ENCODE measurements at places on chromosomes 3 and 15.

DNA sequence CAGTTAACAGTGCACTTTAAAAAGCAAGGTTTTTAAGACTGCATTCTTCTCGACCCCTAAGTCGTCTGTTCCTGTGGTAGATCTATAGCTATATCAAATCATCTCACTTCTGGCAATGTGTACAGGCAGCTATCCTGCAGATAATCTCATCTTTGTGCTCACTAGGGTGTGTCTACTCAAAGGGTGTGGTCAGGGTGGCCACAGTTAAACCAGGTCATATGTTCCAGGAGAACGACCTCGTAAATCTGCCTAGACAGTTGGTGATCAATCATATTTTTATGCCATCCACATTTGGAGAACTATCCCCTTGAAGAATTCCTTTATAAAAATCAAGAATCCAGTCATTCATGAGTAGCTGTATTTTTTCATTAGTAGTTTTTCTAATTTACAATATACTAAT, 3.0 kb downstream of the VEPH1 start:
- peaks cover 10% of the 10 kb centered on the region for H3K4me1 ChIP-seq
- H3K36me3 ChIP-seq, result no peaks in the 10 kb centered on the region
- no peaks in the 10 kb centered on the region for H3K27me3 ChIP-seq
- no peak overlapping the region for H3K27ac ChIP-seq

DNA sequence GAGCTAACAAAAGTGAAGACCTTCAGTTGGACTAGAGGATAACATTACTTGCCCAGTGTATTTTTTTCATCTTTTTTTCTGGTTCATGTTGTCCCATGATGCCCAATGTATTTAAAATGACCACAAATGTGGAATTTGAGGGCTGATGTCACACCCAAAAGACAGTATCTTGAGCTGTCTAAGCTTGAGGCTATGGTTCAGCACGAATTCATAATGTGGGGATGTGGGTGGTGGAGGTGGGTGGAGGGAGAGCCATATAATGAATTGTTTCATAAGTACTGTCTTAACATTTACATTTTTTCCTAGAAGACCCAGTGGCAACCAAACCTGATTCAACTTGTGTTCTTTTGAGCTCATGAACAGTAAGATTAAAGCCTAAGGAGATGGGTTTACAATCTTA, 37.5 kb downstream of the CHAC1 start:
- no peak overlapping the region for H3K27ac ChIP-seq
- no peak for DNase-seq
- H3K27me3 ChIP-seq, result no peaks in the 10 kb centered on the region
- peaks cover 28% of the 10 kb centered on the region for H3K36me3 ChIP-seq
- no peaks in the 10 kb centered on the region for H3K4me1 ChIP-seq

- no peak overlapping the region for H3K4me3 ChIP-seq
- no peak for DNase-seq
- peaks cover 7% of the 10 kb centered on the region for H3K4me1 ChIP-seq
- H3K27ac ChIP-seq, result no peak overlapping the region
- H3K36me3 ChIP-seq, result no peaks in the 10 kb centered on the region
These were observed 127.3 kb downstream of the IGF1R start for GRCh38 chr15:98775498-98776230.

DNA sequence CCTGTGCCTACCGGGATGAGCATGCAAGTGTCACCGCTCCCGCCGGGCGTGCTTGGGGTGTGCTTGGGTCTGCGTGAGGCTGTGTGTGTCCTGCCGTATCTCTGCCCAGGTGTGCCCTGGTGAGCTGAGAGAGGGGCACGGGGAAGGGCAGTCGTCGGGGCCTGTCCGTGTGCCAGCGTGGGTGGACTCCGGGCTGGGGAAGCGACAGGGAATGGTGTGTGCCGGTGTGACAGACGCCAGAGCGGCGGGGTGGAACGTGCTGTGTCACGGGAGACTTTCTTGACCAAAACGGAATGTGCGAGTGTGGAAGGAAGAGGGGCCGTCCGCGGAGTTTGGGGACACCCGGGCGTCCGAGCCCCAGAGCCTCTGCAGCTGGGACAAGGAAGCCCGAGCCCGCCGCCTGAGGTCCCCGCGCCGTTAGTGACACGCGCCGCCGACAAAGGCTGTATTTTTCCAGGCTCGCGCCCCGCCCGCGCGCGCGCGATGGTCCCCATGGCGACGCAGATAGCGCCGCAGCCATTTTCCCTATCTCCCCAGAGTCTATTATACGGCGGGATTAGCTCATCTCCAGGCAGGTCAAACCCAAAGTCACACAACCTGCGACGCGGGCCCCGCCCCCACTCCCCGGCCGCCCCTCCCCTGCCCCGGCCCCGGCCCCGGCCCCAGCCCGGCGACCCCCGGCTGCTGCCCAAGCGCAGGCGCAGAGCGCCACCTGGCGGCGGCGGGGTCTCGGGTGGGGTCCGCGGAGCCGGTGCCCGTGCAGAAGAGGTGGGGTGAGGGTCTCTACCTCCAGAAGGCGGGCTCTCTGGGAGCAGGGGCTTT, 4.5 kb upstream of the GATA2 start:
- H3K27ac ChIP-seq, result peak overlapping the region; percentile 97
- H3K27me3 ChIP-seq, result peaks cover 4% of the 10 kb centered on the region
- H3K4me1 ChIP-seq, result no peaks in the 10 kb centered on the region
- H3K36me3 ChIP-seq, result no peaks in the 10 kb centered on the region
- peak overlapping the region; percentile 44 for H3K4me3 ChIP-seq
- DNase-seq, result peak; percentile 95

DNA sequence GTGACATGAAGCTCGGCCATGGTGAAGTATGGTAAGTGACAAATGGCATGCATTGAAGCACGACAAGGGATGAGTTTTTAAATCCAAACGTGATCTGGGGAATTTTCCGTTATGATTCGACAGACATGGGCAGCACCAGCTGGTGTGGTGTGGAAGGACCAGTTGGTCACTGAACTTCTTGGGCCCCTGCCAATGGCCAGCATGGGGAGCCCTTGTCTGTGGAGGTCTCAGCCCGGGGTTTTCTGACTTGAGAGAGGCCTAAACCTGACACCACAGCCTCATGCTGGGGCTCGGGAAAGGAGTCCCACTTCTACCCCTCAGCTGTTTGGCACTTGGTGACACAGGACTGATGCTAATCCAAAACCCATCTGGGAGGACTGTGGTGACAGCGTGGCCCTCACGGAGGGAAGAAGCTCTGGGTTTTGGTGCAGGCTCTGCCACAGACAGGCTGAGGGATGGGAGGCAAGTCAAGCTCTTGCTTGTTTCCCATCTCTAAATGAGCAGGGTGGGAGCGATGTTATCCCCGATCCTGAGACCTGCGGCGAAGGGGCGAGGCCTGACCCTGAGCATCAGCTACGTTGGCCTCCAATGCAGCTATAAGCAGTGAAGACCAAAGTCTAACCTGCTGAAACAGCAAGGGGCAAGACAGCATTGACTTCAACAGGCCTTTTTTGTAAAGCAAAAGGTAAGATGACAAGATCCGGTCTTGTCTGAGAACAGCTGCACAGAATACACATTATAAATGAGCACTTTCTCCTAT, 69.5 kb downstream of the ATP1B3 start:
- peaks cover 8% of the 10 kb centered on the region for H3K4me1 ChIP-seq
- no peaks in the 10 kb centered on the region for H3K36me3 ChIP-seq

Measured in SK-N-SH (cell line).